NCI-H1694 (cell line): ENCODE measurements at places on chromosomes 3 and 15.
A peak's percentile ranks its signal among the peaks of the same experiment; 100 is the strongest.

GRCh38 chr3:53646723-53647122 lies 152.3 kb downstream of the CACNA1D start:
- DNase-seq: no peak

GRCh38 chr3:35187908-35188307 lies 451.4 kb upstream of the ARPP21 start:
- no peak for DNase-seq

DNA sequence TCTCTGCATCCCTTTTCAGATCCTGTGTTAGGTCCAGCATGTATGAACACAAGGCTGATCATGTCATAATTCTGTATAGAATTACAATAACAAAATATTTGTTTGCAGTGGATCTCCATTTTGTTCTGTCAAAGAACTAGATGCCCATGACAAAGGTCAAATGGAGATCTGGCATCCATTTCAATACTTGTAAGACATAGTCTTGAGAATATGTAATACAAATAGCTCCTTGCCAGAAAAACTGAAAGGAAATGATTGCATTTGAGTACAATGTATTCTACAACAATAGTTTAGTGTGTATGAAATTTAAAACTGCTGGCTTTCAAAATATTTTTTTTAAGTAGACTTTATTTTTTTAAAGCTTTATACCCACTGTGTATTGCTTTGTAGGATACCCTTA lies 101.1 kb downstream of the CMSS1 start:
- no peak for DNase-seq

DNA sequence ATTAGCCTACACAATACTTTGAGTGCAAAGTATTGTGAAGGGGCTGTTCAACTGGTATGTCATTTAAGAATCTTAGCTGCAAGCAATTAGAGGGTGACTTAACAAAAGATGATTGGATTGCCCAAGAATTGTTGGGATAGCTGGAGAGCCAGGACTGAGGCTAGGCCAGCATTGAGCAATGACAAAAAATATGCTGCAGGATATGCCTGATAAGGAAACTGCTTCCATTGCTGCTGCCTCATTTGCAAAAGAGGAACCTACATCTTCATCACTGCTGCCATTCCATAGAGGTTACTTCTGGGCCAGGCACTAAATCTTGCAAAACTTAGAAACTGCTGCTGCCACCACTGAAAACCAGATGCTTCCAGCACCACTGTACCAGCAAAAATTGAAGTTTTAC lies 108.0 kb upstream of the TBC1D5 start:
- no peak for DNase-seq

GRCh38 chr3:187626581-187626980 lies 43.6 kb downstream of the SST start:
- no peak for DNase-seq

DNA sequence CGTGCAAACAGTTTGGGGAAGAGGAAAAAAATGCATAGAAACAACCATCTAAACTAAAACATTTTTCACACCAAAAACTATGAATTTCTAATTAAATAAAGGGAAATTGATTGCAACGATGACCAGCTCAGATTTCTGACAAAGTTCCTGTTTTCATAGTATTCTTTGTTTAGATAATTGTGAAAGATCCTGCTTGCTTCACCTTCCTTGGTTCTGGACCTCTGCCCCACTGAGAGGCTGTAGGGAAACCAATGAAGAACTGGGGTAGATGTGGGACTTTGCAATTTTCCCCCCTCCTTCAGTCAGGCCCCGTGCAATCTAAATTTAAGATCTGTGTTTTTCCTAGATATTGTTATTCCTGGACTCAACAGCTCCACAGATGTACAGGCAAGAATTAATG lies 13.8 kb upstream of the TEX264 start:
- no peak for DNase-seq

DNA sequence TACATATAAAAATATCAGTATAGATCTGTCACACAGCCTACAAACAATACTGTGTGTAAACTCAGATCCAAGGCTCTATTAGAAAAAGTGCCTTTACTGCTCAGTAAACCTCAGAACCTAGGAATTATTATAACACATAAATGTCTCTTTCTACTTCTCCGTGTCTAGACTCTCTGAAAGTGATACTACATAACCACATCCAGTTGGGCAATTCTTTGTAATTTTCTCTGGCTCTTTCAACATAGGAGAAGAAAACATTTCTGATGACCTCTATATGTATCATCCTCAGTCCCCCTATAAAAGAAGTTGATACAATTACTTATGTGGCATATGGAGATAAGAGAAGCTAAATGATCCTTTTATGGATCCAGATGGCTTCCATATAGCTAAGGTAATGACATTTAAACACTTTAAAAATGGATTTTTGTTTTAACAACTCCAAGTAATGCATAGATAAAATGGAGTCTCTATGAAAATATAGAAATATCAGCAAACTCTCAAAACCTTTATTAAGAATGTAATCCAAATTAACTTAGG lies 104.5 kb downstream of the LSAMP start:
- DNase-seq: no peak

DNA sequence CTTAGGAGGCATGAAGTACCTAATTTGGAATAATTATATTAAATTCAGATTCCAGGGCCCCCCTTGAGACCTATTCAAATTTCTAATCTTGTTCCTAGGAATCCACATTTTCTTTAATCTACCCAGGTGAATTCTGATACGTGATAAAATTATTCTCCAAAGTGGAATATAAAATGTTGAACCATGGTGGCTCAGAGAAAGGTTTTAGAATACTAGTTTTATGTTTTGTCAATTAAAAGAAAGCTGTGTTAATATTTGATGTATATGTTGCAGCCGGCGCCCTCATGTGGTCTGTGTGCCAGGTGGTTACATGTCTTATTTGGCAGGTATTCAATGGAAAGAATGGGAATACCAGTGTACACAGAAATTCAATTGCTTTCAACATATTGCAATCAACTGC lies 321.8 kb downstream of the FEZF2 start:
- peak; percentile 1 for DNase-seq

DNA sequence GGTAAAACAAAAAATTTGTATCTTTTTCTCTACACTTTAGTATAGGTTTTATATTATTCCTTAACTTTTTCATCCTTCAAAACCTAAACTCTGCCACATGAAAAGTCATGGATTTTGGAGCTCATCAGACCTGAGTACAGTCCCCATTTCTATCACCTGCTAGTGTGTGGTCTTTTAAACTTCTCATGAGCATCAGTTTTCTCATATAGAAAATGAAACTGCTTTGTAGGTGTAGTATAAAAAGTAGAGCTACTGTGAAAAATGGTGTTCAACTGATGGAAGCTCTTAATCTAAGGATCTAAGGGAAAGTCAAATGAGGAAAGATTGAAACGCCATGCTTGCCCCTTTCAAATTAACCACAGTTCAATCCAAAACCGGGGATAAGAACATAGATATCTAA lies 686.5 kb downstream of the MECOM start:
- DNase-seq: no peak
